ENCODE measurements at places on chromosomes 16 and 17. TPM values are rescaled to one million over a fixed set of nuclear protein-coding genes. Genes with fewer than 3 reads are reported as not detected.
A peak's percentile ranks its signal among the peaks of the same experiment; 100 is the strongest.

NPIPA8 gene
- polyA plus RNA-seq: 81.6 TPM

PROCA1 gene
- polyA plus RNA-seq: 5.0 TPM

WNT9B gene
- 10.4 TPM for polyA plus RNA-seq

KRT24 gene
- not detected for polyA plus RNA-seq

LAT gene
- 10.1 TPM for polyA plus RNA-seq

CETP gene
- polyA plus RNA-seq: 16.4 TPM

WWOX gene
- polyA plus RNA-seq: 37.6 TPM

PDIA2 gene
- 0.53 TPM for polyA plus RNA-seq

C16orf74 gene
- 3.4 TPM for polyA plus RNA-seq

TERB1 gene
- not detected for polyA plus RNA-seq

SLC52A1 gene
- polyA plus RNA-seq: 0.21 TPM

FOXL1 gene
- polyA plus RNA-seq: 18.2 TPM

DNA sequence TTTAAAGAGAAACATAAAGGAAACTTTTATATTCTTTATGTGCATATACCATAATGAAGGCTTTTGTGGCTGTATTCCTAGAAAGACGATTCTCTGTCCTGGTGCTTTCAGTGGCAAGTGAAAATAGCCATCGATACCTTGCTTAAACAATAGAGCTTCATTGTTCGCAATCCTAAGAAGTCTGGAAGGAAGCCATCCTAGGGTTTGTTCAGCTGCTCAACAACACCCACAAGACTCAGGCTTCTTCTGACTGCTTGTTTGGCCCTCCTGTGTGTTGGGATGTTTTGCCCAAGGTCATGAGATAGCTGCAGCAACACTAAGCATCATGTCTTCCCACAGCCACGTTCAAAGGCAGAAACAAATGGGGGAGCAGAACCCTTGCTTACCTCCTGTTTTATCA is 36.1 kb upstream of the COX10 start:
- DNase-seq: no peak

GRCh38 chr16:72094266-72094610 is 591 bp downstream of the DHX38 start:
- no peak for DNase-seq

DNA sequence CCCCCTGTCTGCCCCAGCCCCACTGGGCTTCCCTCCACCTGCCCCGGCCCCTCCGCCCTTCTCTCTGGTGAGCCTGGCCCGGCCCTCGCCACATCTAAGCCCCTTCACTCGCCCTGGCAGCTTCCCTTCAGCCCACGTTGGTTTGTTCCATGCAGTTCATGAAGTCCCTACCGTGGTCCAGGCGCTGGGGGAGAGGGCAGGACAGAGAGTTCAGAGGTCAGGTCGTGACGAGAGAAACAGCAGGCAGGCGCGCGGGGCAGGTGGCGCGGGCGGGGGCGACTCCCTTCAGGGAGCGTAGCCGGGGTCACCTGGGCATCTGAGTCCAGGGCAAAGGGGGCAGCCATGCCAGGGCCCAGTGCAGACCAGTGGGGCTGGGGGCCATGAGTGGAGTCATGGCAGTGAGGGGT is 8.9 kb upstream of the TEDC2 start:
- DNase-seq: no peak

GRCh38 chr17:44900894-44901293 is 1.6 kb upstream of the EFTUD2 start:
- no peak for DNase-seq

- DNase-seq: no peak
Observed at GRCh38 chr16:47949714-47950113, 206.1 kb downstream of the ABCC12 start.

DNA sequence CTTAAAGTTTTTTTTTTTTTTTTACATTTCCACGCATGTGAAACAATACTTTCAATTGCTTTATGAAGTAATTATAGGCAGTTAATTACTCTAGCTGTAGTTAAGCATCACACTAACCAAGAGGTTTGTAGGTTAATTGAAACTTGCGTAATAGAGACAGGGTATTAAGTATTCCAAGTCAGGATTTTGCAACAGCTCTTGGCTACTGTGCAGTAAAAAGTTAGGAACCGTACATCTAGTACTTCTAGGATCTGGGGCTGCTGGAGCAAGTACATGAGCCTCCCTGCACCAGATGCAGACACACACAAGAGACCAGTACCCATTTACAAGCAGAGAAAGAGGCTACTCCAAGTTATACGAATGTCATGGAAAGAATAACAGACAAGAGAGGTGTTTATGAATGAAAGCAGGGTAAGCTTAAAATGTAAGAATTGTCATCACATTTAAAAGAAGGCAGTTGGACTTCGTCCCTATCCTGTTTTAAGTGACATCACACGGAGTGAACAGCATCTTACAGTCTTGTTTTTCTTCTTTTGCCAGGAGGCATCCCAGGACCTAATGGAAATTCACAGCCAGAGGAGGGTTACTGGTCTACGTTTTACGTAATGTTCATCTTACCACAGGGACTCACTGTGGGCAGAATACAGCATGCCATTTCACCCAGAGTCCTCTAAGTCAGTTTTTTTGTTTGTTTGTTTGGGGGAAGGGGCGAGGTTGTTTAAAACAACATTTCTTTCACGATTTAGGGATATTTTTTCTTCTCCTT is 379.6 kb upstream of the PSMD7 start:
- no peak for DNase-seq

- no peak for DNase-seq
Observed at GRCh38 chr17:74455821-74456220, 10.6 kb upstream of the CD300A start.

- DNase-seq: no peak
Observed at GRCh38 chr17:81129711-81130367, 35.5 kb upstream of the PVALEF start.

DNA sequence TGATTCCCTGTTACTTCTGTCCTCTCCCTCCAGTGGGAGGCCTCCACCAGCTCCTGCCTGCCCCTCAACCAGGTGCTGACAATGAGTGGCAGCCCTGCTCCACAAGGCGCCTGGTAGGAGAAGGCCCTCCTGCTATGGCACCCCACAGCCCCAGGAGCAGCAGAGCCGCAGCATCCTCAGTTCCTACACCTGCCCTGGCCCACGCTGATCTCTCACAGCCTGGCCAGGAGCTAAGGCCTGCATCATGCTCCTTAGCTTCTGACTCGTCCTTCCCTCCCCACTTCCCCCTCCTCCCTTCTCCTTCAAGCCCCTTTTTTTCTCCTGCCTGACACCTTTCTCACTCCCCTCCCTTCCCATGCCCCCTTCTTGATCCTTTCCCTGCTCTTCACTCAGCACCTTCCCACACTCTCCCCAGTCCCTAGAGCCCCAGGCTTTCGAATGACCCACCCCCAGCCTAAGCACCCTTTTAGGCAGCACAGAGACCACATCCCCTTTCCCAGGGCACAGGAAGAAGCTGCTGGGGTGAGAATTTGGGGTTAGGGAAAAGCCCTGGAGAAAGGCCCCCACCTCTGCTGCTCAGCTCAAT is 6.5 kb downstream of the PROCA1 start:
- no peak for DNase-seq

DNA sequence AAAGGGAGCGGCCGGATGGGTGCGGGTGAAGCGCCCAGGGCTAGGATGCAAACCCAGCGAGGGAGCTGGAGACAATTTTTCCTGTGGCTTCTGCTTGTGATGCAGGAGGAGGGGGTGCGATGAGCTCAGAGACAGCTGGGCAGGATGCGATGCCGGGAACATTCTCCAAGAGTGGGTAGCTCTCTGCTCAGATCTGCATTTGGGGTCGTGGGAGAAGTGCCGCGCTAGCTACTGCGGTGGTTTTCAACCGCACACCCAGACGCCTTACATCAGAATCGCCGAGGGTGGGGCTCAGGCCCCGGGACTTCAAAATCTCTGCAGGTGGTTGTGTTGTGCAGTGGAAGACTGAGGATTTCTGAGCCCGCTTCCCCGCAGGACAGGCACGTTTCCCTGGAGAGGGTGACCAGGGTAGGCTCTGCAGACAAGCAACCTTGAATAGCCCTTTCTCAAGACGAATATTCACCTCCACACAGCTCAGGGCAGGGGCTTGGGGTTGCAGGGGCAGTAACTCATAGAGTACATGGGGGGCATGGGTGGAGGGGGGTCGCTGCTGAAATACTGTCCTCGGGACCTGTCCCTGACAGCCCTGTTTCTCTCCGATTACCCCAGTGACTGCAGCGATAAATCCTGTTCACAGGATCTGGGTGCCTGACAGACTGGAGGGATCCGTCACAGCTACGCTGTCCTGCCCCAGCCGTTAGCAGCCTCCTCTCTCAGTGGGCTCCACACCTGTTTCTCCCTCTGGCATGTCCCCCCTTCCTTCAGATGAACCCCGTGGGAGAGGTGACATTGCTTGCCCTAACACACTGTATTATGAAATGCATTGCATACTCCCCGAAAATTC is 63.3 kb downstream of the HAPSTR1 start:
- DNase-seq: no peak

GRCh38 chr16:65600046-65600445 is 478.2 kb upstream of the CDH11 start:
- no peak for DNase-seq

- DNase-seq: no peak
Observed at GRCh38 chr17:28963841-28964240, 12.5 kb upstream of the PHF12 start.

GRCh38 chr17:42120770-42121769 is at the start of gene KAT2A:
Gene KAT2A, minus strand, starts transcription at chr17:42121367. Its CDS starts 63 bp downstream, at chr17:42121304.
- peak; percentile 55 for DNase-seq

DNA sequence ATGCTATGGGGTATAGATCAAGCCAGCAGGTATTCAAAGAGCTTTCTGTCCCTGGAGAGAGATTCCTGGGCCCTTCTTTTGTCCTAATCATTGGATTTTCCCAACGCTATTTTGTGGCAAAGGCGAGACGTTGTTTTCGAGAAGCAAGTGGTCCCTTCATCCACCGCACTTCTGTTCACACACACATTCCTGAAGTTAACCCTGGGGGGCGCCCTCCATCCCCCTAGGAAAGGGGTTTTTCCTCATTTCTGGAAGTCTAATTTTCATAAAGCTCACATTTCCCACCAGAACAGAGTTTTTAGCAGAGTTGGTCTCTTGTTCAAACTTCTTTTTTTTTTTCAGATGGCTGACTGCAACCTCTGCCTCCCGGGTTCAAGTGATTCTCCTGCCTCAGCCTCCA is 11.9 kb downstream of the SCGB1C2 start:
- DNase-seq: no peak

DNA sequence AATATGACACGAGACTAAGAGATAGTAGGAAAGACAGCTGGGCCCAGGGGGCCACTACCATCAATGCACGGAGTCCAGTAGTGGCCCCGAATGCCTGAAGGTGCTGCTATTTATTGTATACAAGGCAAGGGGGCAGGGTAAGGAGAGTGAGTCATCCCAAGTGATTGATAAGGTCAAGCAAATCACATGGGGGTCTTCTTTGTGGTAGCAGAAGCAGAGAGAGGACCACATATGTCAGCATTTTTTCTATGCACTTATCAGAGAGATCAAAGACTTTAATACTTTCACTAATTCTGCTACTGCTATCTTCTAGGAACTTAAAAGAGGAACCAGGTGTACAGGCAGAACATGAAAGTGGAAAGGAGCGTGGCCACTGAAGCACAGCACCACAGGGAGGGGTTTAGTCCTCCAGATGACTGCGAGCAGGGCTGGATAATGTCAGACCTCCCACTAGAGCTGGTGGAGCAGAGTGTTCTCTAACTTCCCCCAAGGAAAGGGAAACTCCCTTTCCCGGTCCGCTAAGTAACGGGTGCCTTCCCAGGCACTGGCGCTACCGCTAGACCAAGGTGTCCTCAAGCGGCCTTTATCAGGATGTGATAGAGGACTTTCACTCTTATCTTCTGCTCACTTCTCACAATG is 26.4 kb upstream of the ARL4D start:
- no peak for DNase-seq

DNA sequence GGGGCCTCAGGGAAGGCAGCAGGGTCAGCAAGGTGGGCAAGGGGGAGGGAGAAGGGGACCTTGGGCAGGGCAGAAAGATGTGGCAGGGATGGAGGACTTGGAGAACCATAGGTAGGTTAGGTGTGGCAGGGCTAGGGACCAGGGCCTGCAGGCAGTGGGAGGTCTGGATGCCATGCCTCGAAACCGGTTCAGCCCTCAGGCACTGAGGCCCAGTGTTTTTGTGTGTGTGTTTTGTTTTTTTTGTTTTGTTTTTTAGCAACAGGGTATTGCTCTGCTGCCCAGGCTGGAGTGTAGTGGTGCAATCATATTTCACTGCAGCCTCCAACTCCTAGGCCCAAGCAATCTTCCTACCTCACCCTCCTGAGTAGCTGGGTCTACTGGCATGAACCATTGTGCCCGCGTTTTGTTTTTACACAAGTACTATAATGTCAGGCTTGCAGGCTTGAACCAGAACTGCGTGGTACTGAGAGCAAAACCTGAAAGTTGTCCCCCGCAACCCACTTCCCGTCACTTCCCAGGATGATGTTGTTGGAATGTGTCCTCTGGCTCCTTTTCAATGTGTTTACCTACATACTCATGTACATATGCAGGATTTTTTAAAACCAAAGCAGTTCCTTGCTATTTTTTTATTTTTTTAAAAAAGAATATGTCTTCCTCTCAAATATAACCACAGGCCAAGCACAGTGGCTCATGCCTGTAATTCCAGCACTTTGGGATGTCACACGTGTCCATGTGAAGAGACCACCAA is 12.4 kb downstream of the ODAD4 start:
- DNase-seq: no peak

- DNase-seq: no peak
Observed at GRCh38 chr17:14803826-14804225, 461.3 kb downstream of the PMP22 start.

DNA sequence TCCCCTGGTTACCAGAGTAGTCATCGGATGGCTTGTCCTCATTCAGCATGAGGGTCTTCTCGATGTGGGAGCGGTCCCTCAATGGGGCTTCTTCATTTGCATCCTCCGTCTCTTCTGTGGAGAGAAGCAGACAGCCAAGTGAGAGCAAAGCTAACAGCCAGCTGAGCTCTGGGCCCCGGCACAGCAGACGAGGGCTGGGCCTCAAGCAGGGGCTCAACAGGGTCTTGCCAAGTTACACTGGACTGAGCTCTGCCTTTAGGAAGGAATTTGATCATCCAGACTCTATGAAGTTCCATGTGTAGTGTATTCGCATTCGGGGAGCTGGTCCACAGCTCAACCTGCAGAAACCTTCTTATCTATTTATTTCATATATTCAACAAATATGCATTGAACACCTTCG is 37.4 kb downstream of the SRL start:
- DNase-seq: no peak

GRCh38 chr17:48520631-48521079 is 10.2 kb downstream of the HOXB1 start:
- no peak for DNase-seq

DNA sequence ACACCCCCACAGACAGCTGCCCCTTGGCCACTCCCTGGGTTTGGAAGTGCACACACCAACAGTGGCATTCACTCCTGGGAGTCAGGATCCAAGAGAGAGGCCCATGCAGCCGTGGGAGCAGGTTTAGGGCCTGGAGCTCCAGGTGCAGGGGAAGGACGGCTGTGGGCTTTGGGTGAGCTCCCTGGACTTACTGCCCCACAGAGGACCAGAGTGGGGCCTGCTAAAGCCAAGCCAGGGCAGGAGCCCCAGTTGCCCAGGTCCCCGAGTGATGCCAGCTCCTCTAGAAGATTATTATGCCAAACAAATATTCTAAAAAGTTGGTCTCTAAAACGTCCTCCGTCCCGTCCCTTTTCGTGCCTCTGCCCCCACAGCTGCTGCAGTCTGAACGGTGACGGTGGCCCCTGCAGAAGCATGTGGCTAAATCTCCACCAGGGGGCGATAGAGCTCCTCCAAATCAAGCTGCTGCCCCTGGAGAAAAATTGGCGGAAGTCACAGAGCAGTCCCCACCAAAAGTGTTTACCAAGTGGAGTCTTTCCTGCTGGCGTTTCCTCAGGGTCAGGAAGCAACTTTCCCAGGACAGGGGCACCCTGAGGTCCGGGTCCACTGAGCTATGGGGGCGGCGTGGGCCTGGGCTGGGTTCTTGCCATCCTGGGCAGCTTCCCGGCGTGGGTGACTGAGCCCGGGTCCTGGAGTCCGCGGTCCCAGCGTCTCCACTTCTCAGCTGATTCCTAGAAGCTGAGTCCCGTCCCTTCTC is 4.2 kb downstream of the ARMC7 start:
- DNase-seq: peak; percentile 89

Data from right renal pelvis (tissue), 4 donors.